Effector memory CD8-positive, alpha-beta T cell (primary cell): ENCODE measurements at places on chromosomes 12 and 14.

GRCh38 chr12:81683881-81684280, 75.3 kb downstream of the PPFIA2 start:
- H3K4me3 ChIP-seq, result no peak overlapping the region
- no peak overlapping the region for H3K27ac ChIP-seq
- H3K4me1 ChIP-seq, result no peaks in the 10 kb centered on the region
- no peaks in the 10 kb centered on the region for H3K36me3 ChIP-seq
- H3K27me3 ChIP-seq, result no peaks in the 10 kb centered on the region

DNA sequence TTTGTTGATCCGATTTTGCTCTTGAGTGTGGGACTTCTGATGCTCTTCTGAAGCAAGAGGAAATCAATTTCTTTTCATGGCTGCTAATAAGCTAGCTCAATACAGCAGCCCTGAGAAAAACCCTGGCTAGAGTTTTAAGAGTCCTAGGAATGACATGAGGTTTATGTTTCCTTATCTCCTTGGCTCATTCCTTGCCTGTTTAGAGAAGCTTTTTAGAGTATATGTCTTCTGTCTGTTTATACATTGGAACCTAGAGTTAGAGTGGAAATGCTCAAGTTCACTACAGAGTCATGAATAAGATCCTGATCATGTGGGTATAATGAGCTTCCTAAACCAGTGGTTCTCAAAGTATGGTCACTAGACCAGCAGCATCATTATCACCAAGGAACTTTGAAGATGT, 34.5 kb downstream of the SMOC1 start:
- DNase-seq, result no peak
- no peaks in the 10 kb centered on the region for H3K36me3 ChIP-seq
- H3K4me1 ChIP-seq, result no peaks in the 10 kb centered on the region
- H3K4me3 ChIP-seq, result no peak overlapping the region

DNA sequence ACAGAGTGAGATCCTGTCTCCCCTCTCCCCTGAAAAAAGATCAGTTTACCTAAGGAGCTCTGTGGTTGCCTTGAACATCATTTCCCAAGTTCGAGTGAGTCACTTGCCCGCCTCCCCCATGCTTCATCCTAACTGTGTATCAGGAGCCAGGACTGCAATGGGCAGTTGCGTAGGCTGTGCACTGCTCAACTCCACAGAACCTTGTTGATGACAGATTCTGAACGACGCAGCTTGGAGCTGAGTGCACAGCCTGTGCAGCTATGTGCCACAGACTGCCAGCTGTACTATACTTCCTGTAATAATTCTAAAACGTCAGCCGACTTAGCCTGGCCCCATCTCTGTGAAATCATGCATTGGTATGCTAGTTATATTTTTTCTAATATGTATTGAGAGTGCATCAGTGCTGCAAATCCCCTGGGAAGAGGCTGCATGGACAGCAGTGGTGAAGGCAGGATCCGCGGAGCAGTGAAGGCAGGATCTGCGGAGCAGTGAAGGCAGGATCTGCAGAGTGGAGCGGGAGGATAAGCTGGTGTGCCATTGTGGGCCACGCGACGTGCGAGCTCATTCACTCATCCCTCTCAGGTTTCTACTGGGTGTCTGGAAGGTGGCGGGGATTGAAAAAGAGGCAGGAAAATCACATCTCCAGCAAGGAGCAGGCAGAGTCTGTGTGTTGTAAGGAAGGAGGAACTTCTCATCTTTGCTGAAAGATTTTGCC, 80.8 kb downstream of the GALNT9 start:
- DNase-seq, result no peak
- no peaks in the 10 kb centered on the region for H3K27me3 ChIP-seq
- H3K36me3 ChIP-seq, result no peaks in the 10 kb centered on the region
- H3K27ac ChIP-seq, result no peak overlapping the region

DNA sequence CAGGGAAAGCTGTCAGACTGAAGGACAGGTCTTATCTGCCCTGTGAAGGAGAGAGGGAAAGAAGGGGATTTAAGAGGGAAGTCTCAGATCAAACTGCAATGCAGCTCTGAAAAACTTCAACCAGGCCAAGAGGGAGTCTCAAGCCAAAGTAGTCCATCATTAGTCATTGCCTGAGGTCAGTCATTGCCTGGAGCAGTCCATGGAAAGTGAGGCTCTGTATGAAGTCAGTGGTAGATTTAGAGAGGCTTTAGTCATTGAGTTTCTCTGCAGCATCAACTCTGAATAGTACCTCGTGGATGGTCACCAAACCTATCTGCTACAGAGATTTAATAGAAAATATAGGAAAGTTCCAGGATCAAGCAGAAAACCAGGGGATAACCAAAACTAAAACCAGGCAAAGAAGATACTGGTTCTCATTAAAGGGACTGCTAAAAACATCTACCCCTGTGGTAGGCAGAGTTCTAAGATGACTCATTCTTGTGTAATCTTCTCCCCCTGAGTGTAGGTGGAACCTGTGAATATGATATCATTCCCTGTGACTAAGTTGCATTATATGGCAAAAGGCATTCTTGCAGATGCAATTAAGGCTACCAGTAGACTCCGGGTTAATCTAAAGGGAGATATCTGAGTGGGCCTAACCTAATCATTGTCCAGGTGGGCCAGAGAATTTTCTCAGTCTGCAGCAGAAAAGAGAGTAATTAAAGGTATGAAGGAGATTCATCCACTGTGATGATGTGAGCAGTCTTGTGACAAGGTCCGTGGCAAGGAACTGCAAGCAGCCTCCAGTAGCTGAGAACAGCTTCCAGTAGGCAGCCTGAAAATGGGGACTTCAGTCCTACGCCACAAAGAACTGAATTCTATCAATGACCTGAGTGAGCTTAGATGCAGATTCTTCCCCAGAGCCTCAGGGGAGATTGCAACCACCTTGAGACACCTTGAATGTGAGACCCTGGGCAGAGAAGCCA, 123.1 kb downstream of the GALC start:
- DNase-seq, result no peak
- H3K4me1 ChIP-seq, result no peaks in the 10 kb centered on the region
- H3K27me3 ChIP-seq, result peaks cover 33% of the 10 kb centered on the region

DNA sequence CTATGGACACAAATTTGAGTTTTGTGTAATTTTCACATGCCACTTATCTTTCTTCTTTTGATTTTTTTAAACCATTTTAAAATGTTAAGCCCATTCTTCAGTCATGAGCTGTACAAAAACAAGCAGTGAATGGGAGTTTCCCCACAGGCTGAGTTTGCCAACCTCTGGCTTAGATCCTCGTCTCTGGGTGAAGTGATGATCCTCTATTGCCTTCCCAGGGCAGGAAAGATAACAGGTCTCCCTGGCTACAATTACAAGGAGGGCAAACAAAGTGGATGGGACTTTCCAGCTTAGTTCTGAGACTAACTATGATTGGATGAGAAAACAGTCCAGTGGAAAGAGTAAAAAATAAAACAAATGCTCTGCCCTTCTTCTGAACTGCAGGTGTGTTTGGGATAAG, 203.7 kb downstream of the SPTSSA start:
- DNase-seq, result no peak
- H3K27ac ChIP-seq, result no peak overlapping the region
- no peak overlapping the region for H3K4me3 ChIP-seq
- no peaks in the 10 kb centered on the region for H3K4me1 ChIP-seq
- H3K36me3 ChIP-seq, result no peaks in the 10 kb centered on the region
- peaks cover 6% of the 10 kb centered on the region for H3K27me3 ChIP-seq

DNA sequence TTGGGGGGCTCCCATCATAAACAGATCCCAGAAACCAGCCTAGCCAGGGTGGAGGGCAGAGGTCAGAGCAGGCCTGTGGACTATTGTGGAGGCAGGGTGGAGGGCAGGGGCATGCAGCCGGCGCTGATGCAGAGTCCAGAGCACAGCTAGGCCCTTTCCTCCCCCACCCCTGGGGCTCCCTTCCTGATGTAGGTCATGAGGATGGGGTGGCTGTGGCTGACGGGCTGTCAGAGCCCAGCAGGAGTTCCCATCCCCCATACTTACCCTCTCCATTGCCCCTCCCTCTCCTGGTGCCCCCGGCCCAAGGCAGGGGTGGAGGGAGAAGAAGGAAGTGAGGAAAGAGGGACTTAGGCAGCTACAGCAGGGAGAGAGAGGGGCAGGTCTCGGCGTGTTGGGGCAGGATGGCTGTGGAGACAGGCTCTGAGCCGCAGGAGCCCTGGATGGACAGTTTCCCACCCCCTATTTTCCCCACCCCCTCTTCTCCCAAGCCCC, 5.7 kb upstream of the ZNF385A start:
- peak overlapping the region; percentile 77 for H3K4me3 ChIP-seq
- no peak overlapping the region for H3K27ac ChIP-seq
- DNase-seq, result no peak
- H3K4me1 ChIP-seq, result peaks cover 22% of the 10 kb centered on the region

DNA sequence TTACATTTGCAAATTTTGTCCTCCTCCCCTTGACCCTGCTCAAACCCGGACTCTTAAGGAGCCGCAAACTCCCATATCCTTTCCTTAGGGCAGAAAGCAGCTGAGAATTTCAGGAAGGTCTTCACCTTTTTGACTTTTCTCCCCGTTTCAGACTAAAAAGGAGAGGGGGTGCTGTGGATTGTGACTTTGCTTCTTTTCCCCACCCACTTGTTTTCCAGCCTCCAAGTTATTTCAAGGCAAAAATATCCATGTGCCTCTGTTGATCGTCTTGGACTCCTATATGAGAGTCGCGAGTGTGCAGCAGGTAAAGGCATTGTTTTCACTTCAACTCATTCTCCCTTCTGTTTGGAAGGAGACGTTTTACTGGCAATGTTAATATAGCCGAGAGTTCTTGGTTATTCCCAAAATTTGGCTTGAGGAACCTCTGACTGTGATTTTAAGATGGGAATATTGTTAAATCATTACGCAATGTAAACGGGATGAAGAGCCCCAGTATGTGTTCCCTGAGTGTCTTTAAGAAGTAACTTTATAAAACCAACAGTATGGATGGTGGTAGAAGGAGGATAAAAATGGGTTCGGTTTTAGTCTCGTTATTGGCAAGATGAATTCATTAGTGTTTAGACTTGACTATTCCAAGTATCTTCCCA, 663 bp downstream of the LRRK2 start:
- H3K27ac ChIP-seq, result no peak overlapping the region
- peaks cover 4% of the 10 kb centered on the region for H3K4me1 ChIP-seq
- no peaks in the 10 kb centered on the region for H3K36me3 ChIP-seq

DNA sequence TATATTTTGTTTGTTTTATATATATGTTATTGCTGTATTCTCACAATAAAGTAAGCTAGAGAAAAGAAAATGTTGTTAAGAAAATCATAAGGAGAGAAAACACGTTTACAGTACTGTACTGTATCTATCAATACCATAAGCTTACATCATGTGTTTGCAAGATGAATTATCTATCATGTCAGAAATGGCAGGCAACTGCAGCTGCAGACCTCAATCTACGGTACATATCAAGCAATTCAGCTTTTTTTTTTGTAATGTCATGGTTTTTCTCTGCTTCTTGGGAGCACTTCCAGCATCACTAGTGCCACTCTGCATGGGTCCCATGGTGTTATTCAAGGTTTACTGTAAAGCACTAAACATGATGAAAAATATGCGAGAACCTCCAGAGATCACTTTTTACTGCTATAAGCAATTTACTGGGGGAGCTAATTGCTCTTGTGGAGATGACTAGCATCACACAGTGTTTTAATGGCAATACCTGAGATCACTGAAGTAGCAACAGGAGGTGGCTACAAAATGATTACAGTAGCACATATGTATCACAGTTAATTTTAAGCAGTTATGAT, 9.0 kb upstream of the KRT2 start:
- no peaks in the 10 kb centered on the region for H3K36me3 ChIP-seq
- H3K4me1 ChIP-seq, result peaks cover 9% of the 10 kb centered on the region
- H3K27me3 ChIP-seq, result peaks cover 57% of the 10 kb centered on the region
